ENCODE measurements at places on chromosomes 6 and 20.

DNA sequence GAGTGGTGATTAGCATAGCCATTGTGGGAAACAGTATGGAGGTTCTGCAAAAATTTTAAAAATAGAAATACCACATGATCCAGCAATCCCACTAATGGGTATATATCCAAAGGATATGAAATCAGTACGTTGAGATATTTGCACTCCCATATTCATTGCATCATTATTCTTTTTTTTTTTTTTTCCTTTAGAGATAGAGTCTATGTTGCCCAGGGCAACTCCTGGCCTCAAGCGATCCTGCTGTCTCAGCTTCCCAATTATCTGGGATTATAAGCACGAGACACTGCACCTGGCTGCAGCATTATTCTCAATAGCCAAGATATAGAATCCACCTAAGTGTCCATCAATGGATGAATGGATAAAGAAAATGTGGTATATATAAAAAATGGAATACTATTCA is 6.9 kb upstream of the MCCD1 start:
- no peak for DNase-seq

DNA sequence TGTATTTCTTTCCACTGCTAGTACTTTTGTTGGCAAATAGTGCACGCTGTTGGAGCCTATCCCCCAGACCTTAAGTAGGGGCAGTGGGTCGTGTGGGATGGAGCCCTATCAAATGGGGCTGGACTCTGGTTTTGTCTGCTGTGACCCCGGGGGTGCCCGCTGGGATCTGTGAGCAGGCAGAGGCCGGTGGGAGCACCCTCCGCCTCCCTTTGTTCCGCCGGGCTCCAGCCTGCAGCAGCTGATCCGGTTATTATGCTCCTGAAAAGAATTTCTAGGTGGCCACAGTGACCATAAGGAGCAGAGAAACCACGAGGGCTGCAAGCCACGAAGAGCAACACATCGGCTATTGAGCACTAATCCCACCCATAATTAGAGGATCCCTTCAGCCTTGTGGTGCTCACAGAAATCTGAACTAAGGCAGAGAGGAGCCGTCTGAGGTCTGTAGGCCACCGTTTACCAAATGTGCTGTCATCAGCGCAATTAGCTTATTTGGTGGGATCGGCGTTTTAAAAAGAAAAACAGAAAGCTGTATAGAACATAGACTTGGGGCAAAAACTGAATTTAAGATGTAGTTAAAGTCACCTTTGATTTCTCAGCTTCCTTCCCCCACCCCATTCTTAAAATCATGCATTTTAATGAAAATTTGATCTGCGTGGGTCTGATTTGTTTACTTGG is 598.3 kb upstream of the JAG1 start:
- no peak for DNase-seq

- DNase-seq = no peak
Measured at GRCh38 chr20:57991211-57991881, 237.1 kb downstream of the ANKRD60 start.

GRCh38 chr6:50272611-50273010 is 222.9 kb upstream of the DEFB112 start:
- no peak for DNase-seq

- DNase-seq = no peak
Measured at GRCh38 chr6:46628498-46628897, 24.1 kb downstream of the CYP39A1 start.

DNA sequence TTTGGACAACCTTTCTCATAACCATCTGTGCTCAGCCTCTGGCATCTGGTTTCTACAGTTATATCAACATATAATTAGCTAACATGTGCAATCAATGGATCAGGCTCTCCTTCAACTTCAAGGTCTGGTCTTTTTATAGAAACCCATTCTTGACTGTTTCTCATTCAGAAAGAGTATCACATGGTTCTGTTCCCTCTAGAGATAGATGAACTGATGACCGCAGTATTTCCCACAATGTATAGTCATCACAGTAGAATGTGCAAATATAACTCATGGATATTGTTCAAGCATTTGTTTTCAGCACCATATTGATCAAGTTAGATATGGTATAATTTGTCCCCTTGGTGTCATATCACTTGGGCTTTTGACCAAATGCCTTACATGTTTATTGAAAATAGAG is 656.2 kb downstream of the FRK start:
- no peak for DNase-seq

DNA sequence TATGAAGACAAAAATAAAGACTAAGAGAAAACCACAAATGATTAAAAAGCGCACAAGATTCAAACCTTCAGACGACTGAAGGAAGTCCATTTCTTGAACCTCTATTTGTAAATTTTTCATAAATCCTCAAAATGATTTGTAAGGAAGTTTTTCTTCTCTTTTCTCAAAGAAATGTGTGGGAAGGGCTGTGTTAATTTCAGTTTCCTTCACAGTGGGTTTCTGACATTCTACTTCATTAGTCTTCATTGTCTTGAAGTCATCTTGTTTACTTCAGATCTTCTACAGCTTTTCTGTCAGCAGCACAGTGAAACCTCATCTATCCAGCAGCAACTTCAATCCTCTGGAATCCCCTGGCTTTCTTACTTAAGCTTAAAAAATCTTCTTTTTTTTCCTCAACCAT is 87.6 kb upstream of the MYLIP start:
- no peak for DNase-seq

DNA sequence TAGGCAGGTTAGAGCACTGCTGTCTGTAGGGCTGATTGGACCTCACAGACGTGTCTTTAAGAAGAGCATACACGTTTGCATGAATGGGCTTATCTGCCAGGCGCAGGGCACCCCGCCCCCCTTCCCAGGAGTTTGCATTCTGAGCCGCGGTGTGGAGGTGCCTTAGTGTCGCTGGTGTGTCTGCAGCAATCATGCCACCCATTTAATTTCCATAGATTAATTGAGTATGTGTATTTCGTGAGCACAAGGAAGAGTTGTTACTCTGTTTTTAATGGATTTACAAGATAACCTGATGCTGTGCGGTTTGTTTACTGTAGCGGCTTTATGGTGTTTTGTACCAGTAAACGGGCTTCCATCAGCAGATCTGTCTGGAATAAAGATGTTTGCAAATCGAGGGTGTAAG is 107.7 kb downstream of the ZDHHC14 start:
- no peak for DNase-seq

DNA sequence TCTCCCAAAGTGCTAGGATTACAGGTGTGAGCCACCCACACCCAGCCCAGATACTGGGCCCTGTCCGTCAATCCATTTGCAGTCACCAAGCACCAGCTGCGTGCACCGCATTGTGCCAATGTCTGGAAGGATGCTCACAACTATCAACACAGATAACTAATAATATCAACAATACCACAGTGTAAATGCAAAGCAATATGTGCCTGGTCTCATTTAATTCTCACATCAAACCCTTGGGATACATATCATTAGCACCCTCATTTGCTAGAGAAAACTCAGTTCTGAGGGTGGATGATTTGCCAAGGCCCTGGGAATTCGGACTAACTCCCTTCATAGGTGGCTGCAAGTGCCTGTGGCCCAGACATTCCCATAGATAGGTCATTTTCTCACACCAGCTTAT is 14.5 kb downstream of the RIPOR3 start:
- no peak for DNase-seq

DNA sequence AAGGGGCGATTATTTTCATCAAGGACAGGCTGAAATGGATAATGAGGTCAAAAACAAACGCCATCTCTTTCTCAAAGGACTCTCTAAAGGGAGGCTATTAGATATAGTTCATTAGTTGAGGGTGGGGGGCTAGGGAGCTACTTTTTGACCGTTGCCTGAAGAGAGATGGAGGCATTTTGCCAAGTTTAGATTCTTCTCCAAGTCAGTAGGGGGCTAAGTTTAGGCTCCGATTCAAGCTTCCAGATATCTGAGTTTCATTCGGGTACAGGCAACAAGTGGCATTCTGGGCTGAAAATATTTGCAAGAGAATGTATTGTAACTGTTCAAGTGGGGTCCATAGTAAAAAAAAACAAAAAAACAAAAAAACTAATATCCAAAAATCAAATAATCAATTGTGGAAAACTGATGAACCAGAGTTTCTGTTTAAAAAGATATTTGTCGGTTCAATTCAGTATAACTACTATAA is 43.4 kb upstream of the PIM1 start:
- no peak for DNase-seq

DNA sequence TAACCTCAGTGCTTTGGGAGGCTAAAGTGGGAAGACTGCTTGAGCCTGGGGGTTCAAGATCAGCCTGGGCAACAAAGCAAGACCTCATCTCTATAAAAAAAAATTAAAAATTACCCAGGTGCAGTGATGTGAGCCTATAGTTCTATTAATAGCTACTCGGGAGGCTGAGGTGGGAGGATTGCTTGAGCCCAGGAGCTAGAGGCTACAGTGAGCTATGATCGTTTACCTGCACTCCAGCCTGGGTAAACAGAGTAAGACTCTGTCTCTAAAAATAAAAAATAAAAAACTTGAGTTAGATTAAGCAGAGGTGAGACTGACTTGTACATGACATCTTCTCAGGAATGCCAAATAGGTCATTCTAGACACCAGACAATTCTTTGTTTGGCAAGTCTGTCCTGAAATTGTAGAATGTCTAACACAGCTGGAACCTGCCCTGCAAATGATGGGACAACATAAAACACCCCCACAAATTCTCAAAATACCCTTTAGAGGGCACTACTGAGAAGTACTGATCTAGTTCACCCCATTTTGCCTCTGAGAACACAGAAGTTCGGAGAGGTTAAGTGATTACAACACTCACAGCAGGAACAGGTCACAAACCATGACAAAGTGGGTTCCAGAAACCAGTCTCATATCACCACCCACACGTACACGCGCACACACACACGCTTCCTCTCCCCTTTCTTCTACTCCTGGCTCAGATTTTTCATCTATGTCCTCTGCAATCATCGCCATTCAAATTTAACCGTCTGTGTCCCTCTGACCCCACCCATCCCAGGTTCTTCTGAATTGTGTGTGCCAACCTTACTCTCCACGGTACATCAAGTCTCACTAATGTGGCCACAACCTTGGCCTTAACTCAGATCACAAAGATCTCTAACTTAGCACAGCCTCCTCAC is 38.3 kb downstream of the ARHGAP18 start:
- no peak for DNase-seq

- no peak for DNase-seq
Measured at GRCh38 chr20:60363698-60364097, 405.5 kb downstream of the CDH26 start.

- no peak for DNase-seq
Measured at GRCh38 chr20:57435498-57436222, 44.5 kb downstream of the RBM38 start.

DNA sequence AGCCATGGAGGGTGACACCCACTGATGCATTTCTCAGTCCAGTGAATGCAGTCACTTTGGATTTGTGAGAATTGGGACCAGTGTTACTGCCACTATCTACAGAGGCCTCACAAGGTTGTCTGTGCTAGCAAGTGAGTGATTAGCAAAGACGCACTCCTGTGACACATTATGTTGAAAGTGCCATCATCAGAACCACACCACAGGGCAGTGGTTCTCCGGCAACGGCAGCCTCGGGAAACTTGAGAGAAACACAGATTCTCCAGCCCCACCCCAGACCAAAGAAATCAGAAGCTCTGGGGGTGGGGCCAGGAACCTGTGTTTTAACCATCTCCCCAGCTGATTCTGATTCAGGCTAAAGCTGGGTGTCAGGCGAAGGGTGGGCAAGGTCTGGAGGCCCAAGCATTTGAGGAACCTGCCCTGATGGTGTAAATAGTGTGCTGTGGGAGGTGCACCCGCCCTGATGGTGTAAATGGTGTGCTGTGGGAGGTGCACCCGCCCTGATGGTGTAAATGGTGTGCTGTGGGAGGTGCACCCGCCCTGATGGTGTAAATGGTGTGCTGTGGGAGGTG is 39.9 kb downstream of the TMEM242 start:
- DNase-seq = no peak

- no peak for DNase-seq
Measured at GRCh38 chr6:31880616-31881015, 1.8 kb upstream of the SLC44A4 start.

- no peak for DNase-seq
Measured at GRCh38 chr6:21947731-21948386, 349.0 kb downstream of the PRL start.

DNA sequence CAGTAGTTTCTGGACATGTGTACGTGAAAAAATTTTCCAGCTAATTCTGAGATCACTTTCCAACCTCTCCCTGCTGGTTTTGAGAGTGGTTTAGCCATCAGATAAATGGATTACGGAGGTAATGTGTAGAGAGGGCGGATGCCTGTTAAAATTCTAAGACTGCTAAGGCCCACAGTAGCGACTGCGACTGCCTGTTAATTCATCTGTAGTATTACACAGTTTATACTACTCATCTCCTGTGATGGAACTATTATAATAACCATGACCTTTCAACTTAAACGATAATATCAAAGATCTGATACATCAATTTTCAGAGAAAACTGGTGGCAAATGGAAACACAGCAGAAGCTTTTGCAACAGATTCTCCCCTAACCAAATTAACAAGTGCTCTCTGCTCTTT is 102.3 kb downstream of the IRF4 start:
- no peak for DNase-seq

- no peak for DNase-seq
Measured at GRCh38 chr6:18510644-18511033, 123.5 kb downstream of the RNF144B start.

- DNase-seq = no peak
Measured at GRCh38 chr6:75280131-75280855, 4.3 kb downstream of the TMEM30A start.

DNA sequence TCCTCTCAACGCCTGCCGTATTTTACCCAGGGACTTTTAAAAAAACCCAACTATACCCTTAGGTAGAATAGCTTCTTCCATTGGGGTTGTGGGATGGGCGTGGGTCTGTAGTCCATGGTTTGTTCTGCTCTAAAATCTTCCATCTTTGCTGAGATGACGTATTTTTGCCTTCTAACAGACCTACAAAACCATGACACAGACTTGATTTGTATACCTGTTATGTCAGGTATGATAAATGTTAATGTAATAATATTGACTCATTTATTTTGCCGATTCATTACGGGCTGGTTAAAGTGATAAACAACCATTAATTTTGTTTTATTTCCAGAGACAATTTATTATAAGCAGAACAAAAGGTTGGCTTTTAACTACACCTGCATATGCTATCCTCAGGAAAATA is 48.7 kb downstream of the UST start:
- DNase-seq = no peak
